Activated T-cell treated with anti-CD3 and anti-CD28 coated beads, Interleukin-2, amount 50 U/mL, for 24 hours (primary cell): ENCODE measurements at places on chromosomes 16 and 17.

DNA sequence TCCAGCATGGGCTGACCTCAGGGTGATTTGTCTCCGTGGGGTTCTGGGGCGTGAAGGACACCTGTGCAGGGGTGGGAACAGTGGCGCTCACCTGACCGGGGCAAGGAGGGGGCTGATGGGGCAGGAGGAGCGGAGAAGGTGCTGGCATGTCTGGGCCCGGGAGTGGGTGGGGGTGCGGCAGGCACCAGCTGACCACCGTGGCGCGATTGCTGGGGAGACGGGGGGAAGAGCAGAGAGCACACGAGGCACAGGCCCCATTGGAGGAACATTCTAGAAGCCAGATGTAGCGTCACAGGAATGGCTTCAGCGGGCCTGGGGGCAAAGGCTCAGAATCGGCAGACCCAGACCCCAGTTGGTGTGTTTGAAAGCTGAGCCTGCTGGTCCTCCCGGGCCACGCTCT is 12.1 kb downstream of the CACNA1H start:
- DNase-seq, result no peak

- no peak for DNase-seq
These were observed 45.5 kb upstream of the ZFHX3 start for GRCh38 chr16:73093146-73094144.

- DNase-seq, result peak; percentile 22
These were observed 81.1 kb downstream of the TBC1D16 start for GRCh38 chr17:79954281-79955166.

DNA sequence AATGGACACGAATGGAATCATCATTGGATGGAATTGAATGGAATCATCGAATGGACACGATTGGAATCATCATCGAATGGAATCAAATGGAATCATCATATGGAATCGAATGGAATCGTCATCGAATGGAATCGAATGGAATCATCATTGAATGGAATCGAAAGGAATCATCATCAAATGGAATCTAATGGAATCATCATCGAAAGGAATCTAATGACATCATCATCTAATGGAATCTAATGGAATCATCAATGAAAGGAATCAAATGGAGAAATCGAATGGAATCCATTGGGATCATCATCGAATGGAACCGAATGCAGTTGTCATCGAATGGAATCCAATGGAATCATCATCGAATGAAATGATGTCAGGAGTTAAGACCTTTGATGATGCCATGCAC is 154.9 kb downstream of the SHCBP1 start:
- DNase-seq, result no peak

DNA sequence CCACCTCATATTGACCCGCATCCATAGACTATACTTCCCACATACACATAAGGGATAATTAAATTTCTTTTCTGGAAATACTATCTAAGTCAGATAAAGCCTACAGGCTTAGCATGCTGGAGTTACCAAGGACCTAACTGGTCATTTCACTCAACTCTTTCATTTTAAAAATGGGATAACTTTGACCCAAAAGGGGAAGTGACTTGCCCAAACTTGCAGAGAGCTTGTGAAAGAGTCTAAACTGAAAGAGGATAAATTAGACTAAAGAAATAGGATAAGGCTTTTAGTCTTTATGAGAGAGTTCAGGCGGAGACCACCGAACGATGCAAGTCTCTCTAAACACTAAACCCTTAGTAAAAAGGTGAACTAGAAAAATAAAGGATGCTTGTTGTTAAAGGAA is 3.9 kb upstream of the KRT33A start:
- DNase-seq, result no peak
